Transverse colon (tissue), 4 donors: ENCODE measurements at places on chromosomes 1 and 21. TPM values are rescaled to one million over a fixed set of nuclear protein-coding genes. Genes with fewer than 3 reads are reported as not detected.

GRCh38 chr1:80021891-80022290 lies 1015.4 kb upstream of the ADGRL4 start:
- no peak for DNase-seq

GRCh38 chr1:156704930-156705320 lies 458 bp downstream of the CRABP2 start:
- DNase-seq, result peak; percentile 33

GRCh38 chr1:217734973-217735372 lies 103.8 kb downstream of the SPATA17 start:
- DNase-seq, result no peak

DNA sequence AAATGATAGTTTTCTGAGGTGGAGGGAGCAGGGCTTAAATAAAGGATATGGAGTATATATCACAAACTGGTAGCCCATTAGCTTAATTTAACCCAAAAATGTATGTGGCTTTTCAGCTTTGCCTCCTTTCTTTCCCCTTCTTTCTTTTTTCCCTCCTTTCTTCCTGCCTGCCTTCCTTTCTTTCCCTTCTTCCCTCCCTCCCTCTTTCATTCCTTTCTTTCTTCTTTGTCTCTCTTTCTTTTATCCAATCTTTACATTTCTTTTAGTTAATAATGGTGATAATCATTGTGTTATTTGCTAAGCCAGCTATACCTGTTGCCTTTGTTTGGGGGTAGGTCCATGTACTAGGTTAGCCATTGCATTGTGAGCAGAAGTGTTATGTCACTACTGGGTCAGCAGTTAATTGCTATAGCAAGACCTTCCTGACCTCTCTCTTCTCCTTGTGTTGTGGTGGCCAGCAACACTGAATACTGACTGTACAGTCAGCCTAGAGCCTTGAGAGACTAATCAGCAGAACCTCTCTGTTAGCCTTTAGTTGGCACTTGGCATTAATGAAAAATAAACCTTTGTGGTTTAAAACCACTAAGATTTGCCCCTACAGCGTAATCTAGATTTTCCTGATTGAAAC lies 5.1 kb downstream of the GORAB start:
- no peak for DNase-seq

- DNase-seq, result no peak
Observed at GRCh38 chr1:205938682-205939081, 4.6 kb downstream of the SLC26A9 start.

GRCh38 chr1:47181955-47182675 lies 7.7 kb downstream of the PDZK1IP1 start:
- DNase-seq, result no peak

Gene CD1B
- not detected for total RNA-seq

- no peak for DNase-seq
Observed at GRCh38 chr1:115084902-115085511, 4.3 kb downstream of the TSPAN2 start.

DNA sequence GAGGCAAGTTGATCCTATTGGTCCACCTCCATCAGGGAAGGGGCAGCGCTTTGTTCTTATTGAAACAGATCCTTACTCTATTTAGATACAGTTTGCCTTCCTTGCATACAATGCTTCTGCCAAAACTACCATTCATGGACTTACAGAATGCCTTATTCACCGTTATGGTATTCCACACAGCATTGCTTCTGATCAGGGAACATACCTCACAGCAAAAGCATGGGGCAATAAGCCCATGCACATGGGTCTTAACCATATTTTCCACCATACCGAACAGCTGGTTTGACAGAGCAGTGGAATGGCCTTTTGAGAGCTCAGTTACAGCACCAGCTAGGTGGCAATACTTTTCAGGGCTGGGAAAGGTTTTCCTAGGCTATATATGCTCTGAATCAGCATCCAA lies 544.8 kb upstream of the ADGRL4 start:
- DNase-seq, result no peak

Gene SPATA45
- total RNA-seq, result not detected

Gene NEGR1
- total RNA-seq, result 7.9 TPM

Gene TMPRSS2
- 557 TPM for total RNA-seq

GRCh38 chr1:90862782-90863181 lies 145.7 kb upstream of the BARHL2 start:
- DNase-seq, result no peak

Gene CLIC6
- total RNA-seq, result 4.9 TPM

DNA sequence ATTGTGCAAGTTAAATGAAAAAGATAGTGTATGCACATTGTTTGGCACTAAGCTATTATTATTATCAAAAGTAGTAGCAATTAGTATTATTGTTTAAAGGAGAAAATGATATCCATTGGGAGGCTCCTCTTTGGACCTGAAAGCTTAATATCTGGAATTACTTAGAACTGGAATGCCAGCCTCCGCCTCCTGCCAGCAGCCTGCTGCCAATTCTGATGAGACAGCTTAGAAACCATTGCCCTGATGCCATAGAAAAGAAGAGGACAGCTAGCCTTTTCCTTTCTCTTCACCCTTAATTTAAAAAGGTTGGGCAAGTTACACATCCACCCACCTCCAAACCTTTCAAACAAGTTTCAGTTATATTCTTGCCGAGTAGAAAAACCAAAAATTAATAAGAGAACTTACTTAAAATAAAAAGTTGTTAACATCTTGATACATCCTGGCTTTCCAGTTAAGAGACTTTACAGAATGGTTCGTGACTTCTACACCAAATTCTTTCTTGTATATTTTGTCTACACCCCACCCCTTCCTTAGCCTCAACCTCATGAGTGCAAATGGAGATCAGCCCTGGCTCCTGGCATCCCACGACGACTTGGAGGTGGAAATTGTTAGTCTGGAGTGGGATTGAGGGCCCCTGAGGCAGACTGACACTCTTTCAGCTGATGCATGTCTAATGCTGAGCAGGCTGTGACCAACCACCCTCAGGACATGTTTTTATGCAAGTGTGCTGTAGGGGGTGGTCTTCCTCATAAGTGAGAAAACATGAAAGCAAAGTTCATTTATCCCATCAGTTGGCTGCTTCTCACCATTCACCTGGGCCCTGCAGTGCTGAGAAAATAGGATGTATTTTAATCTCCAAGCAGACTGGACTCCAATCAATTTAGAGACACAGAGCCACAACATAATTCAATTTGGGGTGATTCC lies 120.6 kb downstream of the KCNJ15 start:
- no peak for DNase-seq

DNA sequence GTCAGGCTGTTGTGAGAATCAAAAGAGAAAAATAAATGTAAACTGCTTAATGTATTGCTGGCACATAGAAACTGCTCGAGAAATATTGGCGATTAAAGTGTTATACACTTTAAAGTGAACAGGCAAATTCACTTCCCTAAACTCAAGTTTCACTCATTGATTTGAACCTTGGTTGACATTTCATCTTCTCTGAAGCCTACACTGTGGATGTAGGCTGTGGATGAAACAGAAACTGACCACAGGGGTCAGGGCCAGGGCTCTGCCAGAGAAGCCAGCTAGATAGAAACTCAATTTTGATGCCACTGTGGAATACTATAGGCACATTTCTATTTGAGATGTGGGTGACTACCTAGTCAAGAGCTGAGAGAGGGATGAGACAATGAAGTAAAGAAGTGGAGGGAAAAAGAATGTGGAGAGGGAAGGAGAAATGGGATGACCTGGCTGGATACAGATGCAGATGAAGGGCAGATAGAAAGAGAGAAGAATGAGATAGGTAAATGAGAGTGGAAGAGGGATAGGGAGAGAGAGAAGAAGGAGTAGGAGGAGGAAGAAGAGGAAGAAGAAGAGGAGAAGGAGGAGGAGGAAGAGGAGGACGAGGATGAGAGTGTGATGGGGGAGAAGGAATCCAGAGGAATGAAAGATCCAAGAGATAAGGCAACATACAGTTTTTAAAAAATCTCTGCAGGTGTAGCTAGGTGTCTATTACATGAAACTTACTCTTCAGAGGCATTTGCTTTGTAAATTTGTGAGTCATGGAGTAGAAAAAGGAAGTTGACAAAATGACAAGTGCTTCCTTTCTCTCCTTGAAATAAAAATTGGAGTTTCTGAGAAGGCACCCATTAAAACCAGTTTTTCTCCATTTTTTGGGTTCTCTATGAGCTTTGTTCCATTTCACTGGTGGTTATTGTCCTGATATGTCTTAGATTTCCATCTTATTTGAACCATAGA lies 17.4 kb upstream of the CD1D start:
- peak; percentile 28 for DNase-seq

DNA sequence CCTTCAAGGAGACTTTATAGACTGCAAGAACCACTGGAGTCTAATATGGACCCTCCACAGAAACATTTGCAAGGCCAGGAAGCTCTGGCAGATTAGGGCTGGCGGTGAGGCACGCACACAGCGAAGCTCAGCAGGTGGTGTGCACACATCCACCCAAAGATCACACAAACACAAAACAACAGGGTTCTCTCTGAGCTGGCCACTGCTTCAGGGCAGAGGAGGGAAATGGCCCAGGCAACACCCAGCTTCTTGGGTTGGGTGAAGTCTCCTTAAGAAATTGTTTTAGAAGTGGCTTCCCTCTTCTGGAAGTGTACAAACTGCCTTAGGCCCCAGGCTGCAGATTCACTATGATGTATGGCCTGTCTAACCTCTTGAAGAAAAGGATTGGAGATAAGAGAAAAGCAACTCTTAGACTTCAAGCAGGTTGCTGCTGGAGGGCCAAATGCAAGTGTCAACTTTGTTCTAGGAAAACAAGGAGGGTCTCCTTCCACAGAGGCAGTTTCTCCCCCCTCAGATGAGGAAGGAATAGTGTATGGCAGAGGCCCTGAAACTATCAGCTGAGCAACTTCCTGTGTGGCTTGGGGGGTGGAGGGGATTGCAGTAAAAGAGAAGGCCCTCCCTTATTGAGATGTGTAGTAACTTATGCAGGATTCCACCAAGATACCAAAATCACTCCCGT lies 2.0 kb downstream of the RCSD1 start:
- peak; percentile 41 for DNase-seq

Gene MYOM3
- total RNA-seq, result 2.6 TPM

Gene SELP
- 4.9 TPM for total RNA-seq

Gene CD247
- not detected for total RNA-seq

Gene PAPPA2
- total RNA-seq, result 0.55 TPM

- DNase-seq, result no peak
Observed at GRCh38 chr1:240808381-240808780, 196.4 kb upstream of the GREM2 start.

DNA sequence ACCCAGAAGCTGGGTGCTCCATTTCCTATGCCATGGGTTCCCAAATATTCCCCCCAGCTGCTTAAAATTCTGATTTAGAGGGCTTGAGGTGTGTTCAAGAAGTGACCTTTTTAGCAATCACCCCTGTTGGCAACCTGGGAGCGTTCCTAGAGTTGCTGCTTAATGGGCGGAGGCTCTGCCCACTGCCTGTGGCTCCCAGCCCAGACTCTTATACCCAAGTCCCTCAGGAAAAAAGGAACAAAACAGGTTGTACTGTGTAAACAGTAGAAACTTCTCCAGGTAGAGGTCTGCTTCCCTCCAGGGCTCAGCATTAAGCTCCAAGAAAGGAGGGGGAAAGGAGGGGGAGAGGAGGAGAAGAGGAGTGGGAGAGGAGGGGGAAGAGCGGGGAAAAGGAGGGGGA lies 14.6 kb upstream of the TENT5C start:
- DNase-seq, result peak; percentile 39

DNA sequence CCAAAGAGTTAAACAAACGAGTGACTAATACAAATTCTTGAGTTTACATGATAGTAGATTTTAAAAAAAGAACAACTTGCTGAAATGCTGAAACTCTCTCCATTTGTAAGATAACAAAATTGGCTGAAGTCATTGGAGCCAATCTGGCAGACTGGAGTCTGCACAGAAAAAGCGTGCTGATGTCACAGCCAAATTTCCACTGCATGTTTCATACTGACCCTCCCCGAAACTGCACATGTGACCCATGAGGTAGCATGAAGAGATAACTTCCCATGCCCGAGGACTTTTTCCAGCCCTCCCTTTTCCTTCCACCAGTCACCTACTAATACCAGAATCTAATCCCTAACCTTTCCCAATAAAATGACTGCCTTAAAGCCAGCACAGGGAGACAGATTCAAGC lies 1.2 kb upstream of the LELP1 start:
- DNase-seq, result no peak

DNA sequence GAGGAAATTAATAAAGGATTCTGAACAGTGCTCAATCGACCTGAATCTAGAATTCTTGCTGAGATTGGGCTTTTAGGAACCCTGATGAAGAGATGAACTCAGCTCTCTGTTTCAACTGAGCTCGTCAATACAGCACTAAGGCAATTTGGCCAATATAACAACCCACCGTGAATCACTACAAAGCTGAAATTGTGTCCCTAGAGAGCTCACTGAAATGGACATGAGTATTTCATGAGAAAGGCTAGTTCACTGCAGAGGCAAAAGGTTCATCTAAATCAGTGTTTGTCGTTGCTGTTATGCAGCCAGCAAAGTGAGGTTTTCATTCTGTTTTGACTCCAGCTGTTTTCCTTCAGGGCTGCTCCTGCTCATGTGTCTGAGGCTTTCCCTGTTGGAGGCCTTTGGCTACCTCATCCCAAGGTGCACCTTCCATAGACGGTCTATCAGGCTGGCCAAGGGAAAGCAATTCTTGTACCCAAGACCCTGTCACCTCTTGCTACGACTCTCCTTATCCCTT lies 83.5 kb downstream of the URB2 start:
- no peak for DNase-seq

- no peak for DNase-seq
Observed at GRCh38 chr1:176745945-176746344, 283.0 kb downstream of the PAPPA2 start.

DNA sequence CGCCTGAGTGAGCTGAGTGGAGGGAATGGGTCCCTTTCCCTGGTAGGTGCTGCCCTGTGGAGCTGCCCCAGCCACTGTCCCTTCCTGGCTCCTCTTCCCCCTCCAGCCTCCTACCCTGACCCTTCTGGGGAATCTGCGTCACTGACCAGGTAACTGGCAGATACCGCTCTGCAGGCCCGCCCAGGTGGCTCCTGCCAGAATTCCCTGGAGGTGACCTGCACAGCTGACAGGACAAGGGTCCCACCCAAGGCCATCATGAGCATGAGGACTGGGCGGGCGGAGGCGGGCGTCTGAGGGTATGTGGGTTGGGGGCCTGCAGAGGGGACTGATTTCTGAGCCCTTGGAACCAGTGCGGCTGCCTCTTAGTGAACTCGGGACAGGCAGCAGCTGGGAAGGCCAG lies 32.5 kb downstream of the DHRS3 start:
- DNase-seq, result no peak

DNA sequence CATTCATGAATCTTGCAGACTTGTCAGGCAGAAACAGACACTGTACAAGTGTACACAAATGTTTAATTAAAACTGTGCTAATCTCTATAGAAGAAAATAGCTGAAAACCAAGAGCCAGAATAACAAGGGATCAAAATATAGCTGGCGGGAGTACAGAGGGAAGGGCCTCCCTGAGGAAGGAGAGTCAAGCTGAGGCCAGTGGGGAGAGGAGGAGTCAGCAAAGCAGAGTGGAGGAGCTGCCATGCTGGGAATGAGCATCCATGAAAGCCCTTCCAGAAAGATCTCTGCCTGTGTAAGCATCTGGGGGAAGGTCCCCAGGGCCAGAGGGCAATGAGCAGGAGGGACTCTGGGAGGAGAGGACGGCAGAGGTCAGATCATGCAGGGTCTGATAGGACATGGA lies 15.1 kb downstream of the SLAMF8 start:
- DNase-seq, result no peak

Gene ATP6V1G3
- not detected for total RNA-seq

GRCh38 chr1:34858901-34859445 lies 576 bp downstream of the SMIM12 start:
- no peak for DNase-seq

Gene CYYR1
- 6.6 TPM for total RNA-seq
